ENCODE measurements at places on chromosomes 2 and 18.

DNA sequence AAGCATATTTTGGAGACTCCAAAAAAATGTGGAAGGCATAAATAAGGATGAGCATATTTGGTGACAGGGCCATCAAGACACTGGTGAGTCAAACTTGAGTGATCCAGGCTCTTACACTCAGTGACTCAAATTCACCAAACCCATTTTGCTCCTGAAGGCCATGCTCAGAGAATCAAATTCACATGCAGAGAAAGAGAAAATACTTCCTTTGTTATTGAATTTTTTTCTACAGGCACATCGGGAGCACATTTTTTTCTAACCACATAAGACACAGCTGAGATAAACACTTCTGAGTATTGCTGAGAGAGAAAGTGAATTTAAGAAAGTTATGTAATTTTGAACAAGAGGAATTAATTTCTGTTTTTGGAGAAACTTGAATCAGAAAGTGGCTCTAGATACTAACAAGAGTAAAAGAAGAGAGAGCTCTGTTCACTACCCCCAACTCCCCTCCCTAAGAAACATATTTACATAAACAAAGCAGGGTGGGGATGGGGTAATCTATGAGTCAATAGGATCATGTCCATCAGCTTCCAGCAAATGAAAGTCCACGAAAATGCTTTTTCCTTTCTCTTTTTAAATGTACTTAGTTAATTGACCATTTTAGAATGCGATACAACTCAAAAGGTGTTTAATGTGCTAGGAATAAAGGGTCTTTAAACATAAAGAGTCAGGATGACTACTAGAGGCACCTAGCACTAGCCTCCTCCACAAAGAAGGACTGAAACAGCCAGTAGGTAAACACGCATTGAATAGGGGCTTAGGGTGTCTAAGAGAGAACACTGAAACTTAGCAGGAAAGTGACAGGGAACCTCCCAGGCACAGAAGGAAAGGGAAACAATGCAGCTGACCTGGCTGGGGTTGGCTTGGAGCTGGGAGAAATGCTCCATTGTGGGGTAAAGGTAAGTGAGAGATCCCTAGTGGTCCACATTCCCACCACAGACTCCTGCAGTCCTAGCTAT lies 152.3 kb downstream of the KCNE4 start:
- no peak for DNase-seq

GRCh38 chr2:109213646-109214433 lies 84.8 kb downstream of the SH3RF3 start:
- DNase-seq: no peak

GRCh38 chr2:22901471-22902179 lies 483.4 kb upstream of the KLHL29 start:
- DNase-seq: no peak

GRCh38 chr2:207255565-207256470 lies 90.1 kb upstream of the KLF7 start:
- no peak for DNase-seq

- no peak for DNase-seq
These were observed 4.2 kb downstream of the TMEM18 start for GRCh38 chr2:673016-673415.

GRCh38 chr18:37778417-37779165 lies 213.0 kb upstream of the CELF4 start:
- DNase-seq: peak; percentile 70
